ENCODE measurements at places on chromosomes 12 and 14.
A peak's percentile ranks its signal among the peaks of the same experiment; 100 is the strongest.

DNA sequence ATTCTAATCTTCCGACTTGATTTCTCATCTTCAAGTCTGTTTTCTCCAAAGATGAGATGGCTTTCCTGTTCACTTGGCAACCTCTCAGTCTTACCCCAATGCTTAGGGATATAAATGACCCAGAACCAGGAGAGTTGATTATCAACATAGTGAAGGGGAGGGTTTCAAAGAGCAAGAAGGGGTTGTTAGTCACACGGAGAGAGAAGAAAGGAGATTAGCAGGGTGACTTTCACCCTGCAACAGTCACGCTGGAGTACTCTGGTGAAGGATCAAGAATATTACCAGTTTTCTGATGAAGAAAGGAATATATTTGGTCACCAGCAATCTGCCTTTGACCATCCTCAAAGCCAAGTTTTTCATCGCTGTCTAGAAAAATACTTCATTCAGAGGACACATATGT lies at the start of gene TMEM52B:
TMEM52B (plus strand) TSS at position 212 of the 400 bp plus-strand sequence. CDS start 543 bp downstream, outside the sequence.
- DNase-seq = no peak

DNA sequence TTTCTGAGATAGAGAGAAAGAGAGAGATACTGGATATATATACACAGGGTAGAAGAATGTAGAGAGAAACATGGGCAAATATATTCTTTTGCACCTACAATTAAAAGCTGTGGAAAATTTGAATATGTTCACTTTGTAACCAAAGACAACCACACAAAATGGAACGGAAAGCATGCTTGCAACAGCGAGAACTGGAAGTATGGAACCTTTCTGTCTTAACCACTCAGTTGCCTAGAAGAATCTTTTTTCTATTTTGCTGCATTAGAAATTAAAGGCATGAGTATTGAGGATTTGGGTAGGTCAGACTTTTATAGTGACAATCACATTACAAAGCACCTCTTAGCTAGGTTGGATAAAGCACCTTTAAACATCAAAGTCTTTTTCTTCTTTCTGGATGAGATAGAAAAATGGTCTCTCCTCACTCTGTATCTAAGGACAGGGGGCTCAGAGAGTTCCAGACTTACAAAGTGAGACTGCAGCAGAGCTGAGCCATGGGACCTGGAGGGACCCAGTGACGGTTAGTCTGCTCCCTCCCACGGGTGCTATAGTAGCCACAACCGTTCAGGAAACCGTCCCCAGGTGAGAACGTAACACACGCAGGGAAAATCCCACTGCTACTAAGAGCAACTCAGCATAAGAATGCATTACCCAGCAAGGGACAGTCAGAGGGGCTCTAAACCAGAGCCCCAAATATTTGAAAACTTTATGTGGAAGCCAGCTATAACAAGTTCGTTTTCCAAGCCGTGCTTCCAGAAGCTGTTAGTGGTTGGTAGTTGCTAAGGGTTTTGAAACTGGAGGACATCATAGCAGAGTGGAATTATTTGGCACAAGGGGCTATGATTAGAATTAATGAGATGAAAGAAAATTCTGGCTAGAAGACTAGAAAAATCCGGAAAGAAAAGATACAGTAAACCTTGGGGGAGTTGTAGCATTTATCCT lies 97.1 kb downstream of the DAD1 start:
- DNase-seq = no peak

DNA sequence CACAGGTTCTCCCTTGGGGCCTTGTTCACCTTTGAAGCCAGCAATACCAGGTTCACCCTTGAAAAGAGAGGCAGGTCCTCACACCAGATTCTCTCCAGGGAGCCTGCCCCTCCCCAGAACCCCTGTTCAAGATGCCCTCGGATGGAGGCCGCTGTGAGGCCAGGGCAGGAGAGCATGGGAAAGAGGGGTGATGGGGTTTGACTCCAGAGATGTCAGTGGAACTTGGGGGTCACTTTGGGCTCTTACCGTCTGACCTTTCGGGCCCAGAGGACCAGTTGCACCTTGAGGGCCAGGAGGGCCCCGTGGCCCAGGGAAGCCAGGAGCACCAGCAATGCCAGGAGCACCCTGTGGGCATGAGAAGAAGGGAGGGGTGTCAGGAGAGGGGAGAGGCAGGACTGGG lies 17.4 kb downstream of the COL2A1 start:
- no peak for DNase-seq

DNA sequence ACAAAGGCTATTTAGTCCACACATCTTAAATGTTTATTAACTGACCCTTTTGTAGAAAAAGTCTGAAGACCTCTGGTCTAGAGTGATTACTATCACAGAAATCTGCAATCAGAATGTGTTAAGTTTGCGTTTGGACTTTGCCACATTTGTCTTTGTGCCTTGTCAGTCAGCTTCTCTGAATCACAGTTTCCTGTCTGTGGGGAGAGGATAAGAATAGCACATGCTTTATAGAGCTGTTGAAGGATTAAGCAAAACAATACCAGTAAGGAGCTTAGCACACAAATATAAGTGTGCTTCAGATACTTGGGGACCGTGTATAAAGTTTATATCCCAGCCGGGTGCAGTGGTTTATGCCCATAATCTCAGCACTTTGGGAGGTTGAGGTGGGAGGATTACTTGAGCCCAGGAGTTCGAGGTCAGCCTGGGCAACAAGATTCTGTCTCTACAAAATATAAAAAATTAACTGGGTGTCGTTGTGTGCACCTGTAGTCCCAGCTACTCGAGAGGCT lies 63.0 kb upstream of the BTG1 start:
- DNase-seq = no peak

- DNase-seq = no peak
Observed at GRCh38 chr14:25944020-25944419, 653.8 kb downstream of the NOVA1 start.

DNA sequence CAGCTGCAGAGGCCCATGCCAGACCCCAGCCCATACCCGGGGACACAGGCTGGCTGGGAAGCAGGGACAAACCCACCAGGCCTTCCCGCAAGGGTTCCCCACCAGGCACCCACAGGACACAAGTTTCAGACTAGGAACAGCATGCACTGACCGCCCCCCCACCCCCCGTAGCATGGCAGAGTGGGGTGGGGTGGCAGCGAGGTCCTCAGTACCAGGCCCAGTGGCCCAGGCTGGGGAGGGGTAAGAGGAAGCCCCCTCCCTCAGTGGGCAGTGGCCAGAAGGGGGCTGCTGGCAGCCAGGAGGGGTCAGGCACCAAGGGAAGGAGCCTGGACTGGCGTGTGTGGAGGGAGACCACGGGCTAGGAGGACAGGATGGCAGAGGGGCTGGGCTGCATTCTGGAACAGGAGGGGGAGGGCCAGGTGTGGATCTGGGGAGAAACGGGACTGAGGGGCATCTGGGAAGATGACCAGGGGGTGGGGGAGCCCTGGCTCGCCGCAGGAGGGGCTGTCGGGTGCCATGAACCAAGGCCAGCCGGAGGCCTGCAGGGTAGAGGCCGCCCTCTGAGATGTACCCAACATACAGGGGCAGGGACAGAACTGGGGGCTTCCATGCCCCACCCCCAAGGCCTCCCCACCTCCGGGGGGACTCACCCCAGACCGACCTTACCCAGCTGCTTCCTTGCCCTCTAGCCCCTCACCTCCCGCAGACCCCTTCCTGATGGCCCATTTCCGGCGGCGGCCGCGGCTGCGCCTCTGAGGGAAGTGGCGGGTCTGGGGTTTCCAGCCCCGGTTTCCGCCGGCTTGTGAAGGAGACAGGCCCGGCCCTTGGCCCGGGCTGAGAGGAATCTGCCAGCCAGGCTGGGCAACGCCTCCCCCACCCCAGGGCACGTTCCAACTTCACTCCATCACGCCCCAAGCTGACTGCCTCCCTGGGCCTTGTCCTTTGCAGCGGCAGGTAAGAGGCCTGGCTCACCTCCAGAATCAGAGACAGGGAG lies 5.6 kb upstream of the JAG2 start:
- DNase-seq = no peak

- peak; percentile 1 for DNase-seq
Observed at GRCh38 chr12:72790273-72790672, 518.1 kb downstream of the TRHDE start.

DNA sequence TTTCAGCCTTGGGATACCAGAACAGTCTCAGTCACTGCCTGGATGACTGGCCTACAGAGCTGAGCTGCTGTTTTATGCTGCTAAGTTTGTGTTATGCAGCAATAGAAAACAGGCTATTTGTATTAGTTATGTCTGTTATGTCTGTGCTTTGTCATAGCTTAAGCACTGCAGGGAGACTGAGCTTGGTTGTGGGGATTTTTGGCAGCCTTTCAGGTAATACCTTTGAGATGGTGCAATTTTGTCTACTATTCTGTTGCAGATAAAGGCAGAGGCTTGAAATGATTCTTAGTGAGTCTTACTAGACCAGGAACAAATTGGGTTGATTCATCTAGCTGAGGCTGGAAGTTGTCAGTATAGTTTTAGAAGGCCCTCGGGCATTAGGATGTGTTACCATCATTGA lies 201.3 kb upstream of the RBM19 start:
- peak; percentile 52 for DNase-seq

- DNase-seq = no peak
Observed at GRCh38 chr12:9707864-9708808, 24.8 kb downstream of the CLECL1 start.

GRCh38 chr12:98817742-98818141 lies 172.7 kb downstream of the APAF1 start:
- no peak for DNase-seq

GRCh38 chr14:103699261-103699661 lies 16.0 kb downstream of the XRCC3 start:
- DNase-seq = no peak

GRCh38 chr12:123062681-123063486 lies 82.4 kb downstream of the ARL6IP4 start:
- no peak for DNase-seq

DNA sequence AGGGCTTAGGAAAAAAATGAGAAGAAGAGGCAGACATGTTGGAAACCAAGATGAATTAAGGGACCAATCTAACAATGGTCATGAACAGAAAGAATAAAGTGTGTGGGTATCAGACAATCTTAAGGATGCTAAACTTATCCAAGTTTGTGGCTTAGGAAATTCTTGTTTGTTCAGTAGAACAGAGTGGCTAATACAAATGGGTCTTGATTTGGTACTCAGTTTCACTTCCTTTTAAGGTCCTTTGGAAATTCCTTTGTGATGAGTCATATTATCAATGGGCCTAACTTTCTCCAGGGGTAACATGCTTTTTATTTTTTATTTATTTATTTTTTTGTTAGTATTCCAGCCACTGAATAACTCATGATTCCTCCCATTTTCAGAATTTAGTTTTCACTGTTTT lies 1154.7 kb upstream of the FLRT2 start:
- DNase-seq = no peak

DNA sequence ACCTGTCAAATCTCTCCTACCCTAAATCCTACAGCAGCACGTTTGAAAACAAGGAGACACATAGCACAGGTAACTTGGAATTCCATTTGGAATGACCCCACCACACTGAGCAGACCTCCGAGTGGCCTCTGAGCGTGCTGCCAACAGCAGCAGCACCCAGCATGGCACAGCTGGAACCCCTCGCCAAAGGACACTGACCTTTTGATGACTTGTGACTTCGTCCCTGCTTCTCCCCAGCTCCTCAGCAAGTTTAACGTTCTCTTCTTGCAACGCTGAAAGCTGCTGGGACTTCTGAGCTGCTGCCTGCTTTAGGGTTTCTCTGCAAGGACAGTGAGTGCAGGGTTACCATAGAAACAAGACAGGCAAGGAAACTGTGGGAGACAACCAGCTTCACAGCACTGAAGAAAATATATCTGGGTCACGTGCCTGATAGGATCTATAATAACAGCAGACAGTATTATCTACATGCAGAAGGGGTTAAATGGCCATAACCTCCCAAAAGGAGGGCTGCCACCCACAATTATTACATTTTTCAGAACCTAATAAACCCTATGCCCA lies 43.3 kb upstream of the VPS33A start:
- no peak for DNase-seq

- DNase-seq = no peak
Observed at GRCh38 chr14:42541535-42542001, 934.9 kb downstream of the LRFN5 start.

- DNase-seq = peak; percentile 52
Observed at GRCh38 chr14:68468437-68469207, 324.2 kb downstream of the ZFP36L1 start.

Data from BJ (cell line).